ENCODE measurements at places on chromosomes 2 and 18. TPM values are rescaled to one million over a fixed set of nuclear protein-coding genes. Genes with fewer than 3 reads are reported as not detected.

DNA sequence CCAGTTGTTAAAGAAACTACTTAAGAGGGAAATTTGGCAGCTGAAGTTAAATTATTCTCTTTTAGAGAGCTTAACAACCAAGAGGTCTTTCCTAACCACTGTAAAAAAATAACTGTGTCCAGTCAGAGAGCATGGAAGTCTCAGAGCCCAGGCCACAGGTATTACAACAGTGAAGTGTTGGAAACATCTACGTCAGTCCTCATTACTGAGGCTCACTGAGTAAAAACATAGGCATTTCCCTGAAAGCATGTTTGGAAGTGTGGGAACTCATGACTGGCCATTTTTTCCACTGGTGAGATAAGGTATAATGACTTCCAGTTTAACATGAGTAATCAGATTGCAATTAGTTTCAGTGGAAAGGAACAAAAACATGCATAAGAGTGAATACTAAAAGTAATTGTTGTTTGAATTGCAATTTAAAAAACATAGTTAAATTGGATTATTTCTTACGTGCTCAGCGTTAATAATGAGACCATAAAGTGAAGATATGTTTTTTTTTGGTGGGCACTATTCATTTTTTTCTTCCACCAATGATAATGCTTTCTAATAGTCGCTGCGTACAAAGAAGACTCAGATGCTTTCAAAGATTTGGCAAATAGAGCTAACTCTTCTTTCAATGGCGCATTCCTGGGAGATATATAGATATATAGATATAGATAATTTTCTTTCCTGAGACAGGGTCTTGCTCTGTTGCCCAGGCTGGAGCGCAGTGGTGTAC, 60.8 kb downstream of the EFEMP1 start:
- peak; percentile 100 for DNase-seq

DNA sequence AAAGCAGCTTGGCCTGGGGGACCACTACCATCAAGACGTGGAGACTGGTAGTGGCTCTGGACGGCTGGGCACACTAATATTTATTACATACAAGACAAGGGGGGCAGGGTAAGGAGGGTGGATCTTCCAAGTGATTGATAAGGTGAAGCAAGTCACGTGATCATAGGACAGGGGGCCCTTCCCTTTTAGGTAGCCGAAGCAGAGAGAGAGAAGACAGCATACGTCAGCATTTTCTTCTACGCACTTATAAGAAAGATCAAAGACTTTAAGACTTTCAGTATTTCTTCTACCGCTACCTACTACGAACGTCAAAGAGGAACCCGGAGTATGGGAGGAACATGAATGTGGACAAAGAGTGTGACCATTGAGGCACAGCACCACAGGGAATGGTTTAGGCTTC, 307.9 kb downstream of the RPIA start:
- no peak for DNase-seq

DNA sequence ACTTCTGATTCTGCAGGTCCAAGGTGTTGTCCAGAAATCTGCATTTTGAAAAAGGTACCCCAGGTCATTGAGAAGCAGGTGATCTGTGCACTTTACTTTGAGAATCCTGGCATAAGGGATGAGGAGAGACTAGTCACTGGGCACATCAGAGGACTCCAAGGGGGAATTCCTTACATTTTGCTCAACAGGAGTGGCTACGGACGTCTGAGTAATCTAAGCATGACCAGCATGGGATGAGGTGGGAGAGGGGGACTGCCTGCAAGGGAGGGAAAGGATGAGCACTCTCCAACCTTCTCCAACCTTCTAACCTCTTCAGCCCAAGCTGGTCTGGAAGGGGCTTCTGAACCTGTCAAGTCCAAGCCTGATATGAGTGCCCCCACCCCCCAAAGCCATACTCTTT, 55.5 kb downstream of the MARCHF4 start:
- DNase-seq = no peak

- DNase-seq = no peak
These were observed 37.3 kb downstream of the USP34 start for GRCh38 chr2:61433606-61434005.

DNA sequence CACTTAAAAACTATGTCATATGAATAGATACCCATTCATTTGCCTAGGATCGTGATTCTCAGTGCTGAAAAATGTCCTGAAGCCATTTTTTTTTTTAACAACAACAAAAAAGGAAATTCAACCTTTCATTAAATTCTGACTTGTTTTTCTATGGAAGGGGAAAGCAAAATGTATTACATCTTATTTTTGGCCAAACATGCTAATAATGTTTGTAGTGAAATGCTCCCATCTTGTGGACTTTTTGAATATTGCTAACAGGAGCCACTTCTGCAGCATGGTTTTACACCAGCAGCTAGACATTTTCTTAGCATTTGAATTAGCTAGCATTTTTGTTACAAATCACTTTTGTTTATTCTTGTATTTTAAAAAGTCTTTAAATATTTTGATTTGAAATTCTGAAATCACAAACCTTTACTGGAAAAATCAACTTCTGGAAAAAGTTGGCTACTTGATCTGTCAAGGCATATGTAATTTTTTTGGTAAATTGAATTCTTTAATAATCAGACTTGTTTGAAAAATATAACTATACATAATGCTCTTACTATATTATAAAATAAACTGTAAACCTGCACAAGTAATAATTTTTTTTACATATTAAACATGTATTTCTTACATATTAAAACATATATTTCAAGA, 75.8 kb downstream of the KIDINS220 start:
- DNase-seq = peak; percentile 59

Gene HOXD8
- 0.05 TPM for polyA plus RNA-seq

- DNase-seq = peak; percentile 62
These were observed 85.8 kb upstream of the NDUFV2 start for GRCh38 chr18:9016633-9017166.

DNA sequence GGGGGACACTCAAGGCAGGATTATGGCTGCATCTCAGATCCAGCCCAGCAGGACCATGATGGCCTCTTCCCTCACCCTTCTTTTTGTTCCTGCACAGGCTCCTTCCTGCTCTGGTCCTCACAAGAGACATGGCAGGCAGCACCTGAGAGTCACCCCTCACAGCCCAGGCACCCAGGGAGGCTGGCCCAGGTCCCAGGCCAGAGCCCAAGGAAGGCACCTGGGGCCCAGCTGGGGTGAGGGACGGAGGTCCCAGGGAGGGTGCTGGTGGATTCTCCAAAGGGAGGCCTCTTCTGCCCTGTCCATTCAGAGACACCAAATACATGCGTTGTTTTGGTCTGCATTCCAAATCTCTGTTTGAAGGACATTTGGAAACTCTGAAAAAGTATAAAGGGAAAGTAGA, 285.4 kb upstream of the HS6ST1 start:
- DNase-seq = no peak

- DNase-seq = peak; percentile 59
These were observed 3.4 kb downstream of the VSNL1 start for GRCh38 chr2:17543848-17544247.

GRCh38 chr2:197809064-197809463, 4.7 kb downstream of the PLCL1 start:
- no peak for DNase-seq

DNA sequence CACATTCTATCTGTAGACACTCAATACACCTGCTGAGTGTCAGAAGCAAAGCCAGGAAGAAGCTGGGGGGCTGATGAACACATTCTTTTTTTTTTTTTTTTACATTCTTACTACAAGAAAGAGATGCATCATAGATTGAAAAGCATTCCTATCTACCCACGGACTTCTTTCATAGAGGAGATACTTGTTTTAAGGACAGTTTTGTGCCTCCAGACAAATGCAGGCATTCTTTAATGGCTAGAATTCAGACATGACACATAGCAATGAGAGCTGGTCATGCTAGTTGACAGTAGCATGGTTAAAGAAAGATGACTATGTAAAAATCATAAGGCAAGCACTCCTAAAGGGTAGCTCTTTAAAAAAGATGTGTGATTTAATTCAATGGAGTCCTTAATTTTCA, 110.2 kb downstream of the EPHA4 start:
- peak; percentile 87 for DNase-seq

DNA sequence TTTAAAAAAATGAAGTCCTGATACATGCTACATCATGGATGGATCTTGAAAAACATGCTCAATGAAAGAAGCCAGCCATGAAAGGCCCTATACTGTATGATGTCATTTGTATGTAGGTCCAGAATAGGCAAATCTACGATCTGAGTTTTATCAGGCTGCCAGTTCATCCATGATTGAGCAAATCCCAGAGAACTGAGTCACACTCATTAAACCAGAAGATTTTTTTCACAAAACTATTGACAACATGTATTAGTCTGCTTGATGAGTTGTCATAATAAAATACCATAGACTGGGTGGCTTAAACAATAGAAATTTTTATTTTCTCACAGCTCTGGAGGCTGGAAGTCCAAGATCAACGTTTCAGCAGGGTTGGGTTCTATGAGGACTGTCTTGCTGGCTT, 130.7 kb downstream of the MREG start:
- DNase-seq = peak; percentile 48

GRCh38 chr2:145344076-145344724, 824.3 kb upstream of the ZEB2 start:
- no peak for DNase-seq

DNA sequence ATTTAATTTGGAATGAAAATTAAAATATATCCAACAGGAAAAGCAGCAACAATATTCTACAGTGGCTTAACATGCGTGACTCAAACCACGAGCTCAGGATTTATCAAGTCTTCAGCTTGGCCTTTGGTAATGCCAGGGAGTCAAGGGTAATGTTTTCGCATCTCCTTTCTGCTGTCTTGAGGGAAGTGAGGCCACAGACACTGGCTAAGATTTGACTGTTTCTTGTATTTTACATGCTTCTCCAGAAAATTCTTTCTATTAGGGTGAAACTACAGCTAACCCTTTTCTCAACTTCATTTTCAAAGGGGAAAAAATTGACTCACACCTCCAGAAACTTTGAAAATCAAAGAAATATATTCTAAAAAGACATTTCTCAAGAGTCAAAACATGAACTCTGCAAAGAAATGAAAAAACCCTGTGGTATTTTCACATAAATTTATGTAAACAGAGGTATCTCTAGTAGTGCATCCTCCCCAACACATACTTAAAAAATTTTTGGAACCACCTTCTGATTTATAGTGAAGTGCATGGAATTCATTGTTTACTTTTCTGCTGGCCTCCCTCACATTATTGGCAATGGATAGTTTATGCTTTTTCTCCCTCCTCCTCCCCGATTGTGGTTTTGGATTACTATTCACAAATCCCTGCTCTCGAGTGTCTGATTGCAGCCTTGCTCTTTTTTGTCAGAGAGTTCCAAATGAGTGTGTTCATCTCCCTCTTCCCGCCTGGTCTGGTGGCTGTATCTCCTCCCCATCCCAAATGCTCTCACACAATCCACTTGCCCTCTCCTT, 48.7 kb downstream of the DPP4 start:
- peak; percentile 64 for DNase-seq

Gene SEMA4F
- polyA plus RNA-seq = 5.9 TPM

DNA sequence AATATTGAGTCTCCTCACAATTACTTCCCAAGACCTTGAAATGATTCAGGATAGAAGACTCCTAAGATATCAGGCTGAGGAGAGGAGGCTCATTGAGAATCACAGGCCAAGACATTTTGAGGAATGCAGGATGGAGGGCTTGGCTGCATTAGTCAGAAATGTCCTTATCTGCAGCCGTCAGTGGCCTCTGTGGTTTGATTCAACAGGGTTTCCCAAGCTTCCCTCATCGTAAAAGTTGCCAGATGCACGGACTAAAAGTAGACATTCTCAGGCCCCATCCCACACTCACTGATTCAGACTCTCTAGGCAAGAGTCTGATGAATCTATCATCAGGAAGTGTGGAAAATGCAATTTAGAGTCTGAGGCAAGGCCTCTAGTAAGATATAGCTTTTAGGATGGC, 34.0 kb upstream of the TMEM178A start:
- DNase-seq = peak; percentile 76

- DNase-seq = no peak
These were observed 39.9 kb downstream of the DARS1 start for GRCh38 chr2:135945526-135945925.

DNA sequence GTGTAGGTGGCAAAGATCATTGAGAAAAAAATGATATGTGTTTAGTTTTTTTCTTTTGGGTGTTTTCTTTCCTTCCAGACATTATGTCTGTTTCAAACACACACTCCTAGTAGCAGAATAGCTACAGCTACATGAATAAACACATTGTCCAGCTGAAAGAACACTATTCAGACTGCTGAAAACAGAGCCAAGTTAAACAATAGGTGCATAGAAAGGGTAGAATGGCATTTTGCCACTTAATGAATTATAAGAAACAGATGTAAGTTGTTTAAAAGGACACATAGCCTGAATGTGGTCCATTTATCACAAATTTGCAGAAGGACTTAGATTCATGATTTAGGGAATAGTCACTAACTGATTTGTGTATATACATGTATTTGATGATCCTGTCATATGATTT, 20.1 kb downstream of the CTLA4 start:
- no peak for DNase-seq

DNA sequence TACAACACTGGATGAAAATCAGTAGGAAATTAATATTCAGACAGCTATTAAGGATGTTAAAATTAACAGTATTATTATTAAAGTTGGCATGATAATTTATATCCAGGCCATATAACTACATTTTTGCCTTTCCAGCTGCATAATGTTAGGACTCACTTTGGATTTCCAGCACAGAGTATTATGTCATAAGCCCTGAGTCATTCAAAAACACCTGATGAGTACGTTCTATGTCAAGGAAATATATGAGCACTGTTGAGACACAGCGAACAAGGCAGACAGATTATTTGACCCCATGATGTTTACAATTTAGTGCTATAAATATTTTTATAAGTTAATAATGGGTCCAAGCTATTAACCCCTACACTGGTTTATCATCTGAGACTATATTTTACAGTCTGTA, 59.8 kb upstream of the RIT2 start:
- DNase-seq = peak; percentile 41

DNA sequence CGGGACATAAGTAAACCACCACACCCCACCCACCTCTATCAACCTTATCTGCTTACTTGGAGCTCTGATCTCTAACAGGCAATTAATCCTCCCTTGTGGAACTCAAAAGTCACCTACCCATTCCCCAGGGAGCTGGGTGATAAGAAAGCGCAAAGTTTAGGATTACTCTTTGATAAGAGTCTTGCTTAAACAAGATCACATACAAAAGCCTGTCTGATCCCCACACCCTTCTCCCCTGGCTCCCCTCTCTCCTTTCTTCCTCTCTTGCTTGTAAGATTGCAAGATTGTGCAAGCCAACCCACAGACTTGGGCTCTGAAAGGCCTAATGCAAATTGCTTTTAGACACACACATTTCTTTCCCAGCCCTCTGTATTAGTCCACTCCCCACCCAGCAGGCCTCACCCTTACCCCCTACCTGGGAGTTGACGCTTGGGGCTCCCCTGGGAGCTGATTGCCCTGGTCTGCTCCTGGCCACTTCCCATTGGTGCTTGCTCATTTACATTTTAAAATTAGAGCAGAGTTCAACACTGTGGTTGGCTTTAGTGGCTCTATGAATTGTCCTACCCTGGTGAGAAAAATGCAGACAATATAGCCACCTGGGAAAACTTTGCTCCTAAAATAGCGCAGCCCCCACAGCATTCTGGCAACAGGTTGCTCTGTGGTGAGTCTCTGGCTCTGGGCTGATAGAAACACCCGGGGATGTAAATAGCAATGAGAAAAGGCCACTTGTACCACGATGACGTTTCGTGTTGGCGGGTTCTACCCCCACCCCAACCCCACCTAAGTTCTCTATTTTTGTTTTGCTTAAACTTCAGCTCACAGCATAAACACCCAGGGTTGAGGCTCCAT, 92.8 kb upstream of the MSH2 start:
- DNase-seq = peak; percentile 62

- DNase-seq = peak; percentile 29
These were observed 198.1 kb upstream of the SLC39A10 start for GRCh38 chr2:195458936-195459335.

GRCh38 chr18:59916746-59917145, 16.9 kb downstream of the PMAIP1 start:
- no peak for DNase-seq

- no peak for DNase-seq
These were observed 2.6 kb downstream of the SEC11C start for GRCh38 chr18:59142274-59142673.
